ENCODE measurements at places on chromosomes 5 and 9.
A peak's percentile ranks its signal among the peaks of the same experiment; 100 is the strongest.

GRCh38 chr9:76680716-76681425 is 83.4 kb upstream of the PCA3 start:
- DNase-seq, result no peak

GRCh38 chr9:81717061-81717746 is 27.9 kb upstream of the TLE1 start:
- DNase-seq, result no peak

- no peak for DNase-seq
Measured at GRCh38 chr9:107218829-107219485, 64.1 kb upstream of the RAD23B start.

- peak; percentile 72 for DNase-seq
Measured at GRCh38 chr9:36151316-36152210, 15.0 kb downstream of the GLIPR2 start.

DNA sequence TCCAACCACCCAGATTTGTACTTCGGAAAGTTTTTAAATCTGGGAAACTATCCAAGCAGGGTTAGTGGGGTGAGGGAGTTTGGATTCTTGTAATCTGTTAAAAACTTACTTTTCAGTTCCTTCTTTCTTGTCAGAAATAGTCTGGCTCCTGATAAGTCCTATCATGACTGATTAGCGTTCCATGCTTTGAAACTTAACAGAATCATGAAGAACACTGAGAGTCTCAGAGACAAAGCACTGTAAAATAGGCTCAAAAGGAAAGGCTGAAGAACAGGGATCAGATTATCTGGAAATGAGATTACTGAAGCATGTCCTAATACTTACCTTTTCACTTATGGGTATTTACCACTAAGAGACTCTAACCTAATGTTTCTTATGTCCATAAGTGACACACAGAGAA is 242.5 kb downstream of the ARRDC3 start:
- no peak for DNase-seq

DNA sequence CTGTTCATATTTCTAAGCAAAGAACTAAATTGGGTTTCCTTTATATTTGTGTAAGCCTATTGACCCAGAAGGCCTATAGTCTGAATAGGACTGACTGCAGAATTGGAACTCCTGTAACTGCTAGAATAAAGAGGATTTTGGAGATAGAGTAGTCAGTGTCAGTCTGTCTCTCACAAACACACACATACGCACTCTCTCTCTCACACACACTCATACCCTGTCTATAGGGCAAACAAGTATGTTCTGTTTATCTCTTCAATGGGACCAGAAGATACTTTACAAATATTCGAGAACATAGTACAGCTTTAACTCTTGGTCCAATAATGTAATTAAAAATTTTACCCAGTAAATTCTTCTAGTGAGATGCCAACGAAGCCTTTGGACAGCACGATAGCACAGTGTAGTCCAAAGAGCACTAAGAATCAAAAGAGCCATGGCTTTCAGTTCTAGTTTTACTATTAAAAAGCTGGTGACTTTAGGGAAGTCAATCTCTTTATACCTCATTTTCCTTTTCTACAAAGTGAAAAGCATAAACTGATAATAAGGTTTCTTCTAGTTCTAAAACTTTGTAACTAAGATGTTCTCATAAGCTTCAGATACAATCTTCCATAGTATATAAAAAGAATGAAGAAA is 19.3 kb downstream of the ABHD17B start:
- no peak for DNase-seq

DNA sequence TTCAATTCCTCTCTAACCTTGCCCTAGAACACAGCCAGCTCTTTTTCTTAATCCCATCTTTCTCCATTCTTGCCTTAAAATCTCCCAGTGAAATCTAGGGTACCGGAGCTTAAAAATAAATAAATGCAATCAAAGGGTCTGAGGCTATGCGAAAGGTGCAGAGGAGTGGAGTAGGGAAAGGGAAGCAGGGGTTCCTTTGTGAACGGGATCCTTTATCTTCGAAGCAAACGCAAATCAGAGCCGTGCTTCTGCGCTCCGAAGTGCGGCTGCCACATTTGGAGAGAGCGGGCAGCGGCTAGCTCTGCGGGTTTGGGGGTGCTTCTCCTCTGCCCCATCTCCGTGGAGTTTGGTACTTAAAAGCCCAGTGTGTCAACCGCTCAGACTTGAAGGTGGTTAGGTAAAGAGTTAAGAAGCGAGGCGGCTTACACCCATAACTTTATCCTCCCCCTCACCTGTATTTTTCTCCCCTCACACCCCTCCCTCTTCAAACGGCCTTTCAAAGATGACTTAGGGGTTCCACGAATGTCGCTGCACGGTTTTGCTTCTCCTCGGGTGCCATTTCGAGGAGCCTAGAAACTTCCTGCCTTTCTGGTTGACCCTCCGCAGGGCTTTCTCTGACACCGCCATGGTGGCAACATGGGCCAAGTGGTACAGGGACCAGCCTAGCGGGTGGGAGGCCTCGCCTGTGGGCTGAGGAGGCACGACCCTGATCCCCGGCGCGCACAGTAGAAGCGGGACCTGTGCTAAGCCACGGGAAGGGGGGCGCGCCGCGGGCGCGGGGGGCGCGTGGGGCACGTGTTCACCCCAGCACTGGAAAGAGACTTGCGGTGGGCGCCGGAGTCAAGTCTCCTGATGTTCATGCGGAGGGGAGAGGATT is 31.7 kb upstream of the NFIB start:
- no peak for DNase-seq

DNA sequence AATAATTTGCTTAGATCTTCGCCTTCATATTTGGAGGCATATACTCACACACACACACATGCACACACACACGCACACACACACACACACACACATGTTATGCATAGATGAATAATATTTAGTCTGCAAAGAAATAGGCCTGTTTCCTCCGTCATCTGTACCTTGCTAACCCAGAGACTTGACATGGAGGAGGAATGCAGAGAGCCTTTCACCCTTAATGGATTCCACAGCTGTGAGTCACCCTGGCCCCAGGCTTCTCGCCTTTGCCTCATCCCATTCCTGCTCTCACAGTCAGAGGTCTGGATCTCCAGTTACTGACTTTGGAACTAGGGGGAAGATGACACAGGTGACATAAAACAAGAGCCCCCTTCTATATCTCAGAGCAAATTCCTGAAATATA is 29.7 kb downstream of the ZNF462 start:
- DNase-seq, result no peak

DNA sequence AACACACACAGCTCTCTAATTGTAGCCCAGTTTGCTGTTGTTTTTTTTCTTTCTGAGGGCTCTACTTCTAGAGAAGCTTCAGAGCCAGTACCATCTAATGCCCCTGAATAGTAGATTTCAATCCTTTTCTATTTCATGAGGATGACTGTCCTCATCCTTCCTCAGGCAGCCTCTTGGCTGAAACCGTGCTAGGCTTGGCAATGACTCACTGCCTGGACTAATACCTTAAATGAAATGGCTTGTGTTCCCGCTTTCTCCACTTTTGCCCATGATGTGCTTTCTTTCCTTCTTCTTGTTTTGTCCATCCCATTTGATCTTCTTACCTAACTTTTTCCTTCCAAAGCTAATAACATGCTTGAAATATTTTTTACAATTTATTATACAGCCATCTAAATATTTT is 80.1 kb downstream of the ITGA1 start:
- no peak for DNase-seq

DNA sequence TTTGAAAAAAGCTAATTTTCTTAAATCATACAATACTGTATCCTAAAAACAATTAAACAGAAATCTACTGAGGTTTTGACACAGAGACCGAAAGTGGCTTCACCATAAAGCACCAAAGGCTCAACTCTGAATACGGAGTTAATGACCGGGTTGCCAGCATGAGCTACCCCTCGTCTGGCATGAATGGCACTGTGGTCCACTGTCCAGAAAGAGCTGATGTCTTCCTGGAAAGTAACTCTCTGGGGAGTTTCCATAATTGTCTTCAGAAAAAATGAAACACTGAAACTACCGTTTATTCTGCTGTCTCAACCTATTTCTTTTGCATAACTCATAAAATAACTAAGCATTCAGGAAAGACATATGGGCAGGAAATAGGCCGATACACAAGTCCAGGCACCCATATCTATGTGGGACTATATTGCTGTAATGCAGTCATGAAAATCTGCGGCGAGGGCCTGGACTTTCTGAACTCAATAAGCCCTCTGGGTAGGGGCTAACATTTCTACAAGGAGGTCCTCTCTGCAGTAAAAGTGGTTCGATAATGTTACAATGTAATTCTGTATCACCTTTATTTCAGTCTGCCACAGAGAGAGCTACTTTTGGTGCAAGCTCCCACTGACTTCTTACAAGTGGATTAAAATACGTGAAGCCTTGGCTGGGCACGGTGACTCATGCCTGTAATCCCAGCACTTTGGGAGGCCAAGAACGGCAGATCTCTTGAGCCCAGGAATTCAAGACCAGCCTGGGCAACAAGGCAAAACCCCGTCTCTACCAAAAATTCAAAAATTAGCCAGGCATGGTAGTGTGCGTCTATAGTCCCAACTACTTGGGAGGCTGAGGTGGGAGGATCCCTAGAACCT is 52.4 kb downstream of the ANKH start:
- DNase-seq, result no peak

DNA sequence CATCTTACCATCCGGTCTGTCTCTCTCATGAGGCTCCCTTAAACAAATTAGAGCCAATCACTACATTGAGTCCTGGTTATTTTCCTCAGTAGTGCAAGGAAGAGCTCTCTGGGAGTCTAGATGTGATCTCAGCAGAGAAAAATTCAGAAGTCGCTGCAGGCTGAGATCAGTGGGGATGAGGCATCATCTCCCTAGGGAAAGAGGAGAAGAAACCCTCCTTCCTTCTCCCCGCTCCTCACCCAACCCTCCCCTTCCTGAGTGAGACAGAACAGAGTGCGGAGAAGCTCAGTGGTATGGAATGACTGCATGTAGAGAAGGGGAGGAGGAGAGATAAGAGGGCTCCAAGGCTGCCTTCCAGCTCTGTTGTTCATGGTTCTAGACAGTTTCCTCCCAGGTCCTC is 80.5 kb downstream of the PAPPA start:
- no peak for DNase-seq

DNA sequence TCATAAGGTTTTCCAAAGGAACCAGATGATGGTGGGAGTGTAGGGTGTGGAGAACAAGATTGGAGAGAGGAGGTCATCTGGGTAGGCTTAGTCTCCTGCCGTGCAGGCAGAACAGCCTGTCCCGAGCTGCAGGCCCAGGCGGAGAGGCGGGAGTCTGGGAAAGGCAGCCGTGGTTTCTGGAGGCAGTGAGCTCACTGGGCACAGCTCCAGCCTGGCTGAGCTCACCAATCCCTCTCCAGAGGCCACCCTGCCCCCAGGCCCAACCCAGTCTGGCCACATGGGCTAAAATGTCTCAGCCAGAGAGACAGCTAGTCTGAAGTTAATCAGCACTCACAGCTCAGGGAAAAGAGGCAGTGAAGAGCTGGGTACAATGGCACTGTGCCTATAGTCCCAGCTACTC is 12.3 kb downstream of the P4HA2 start:
- no peak for DNase-seq

GRCh38 chr9:128243215-128244018 is 32.4 kb downstream of the GOLGA2 start:
- no peak for DNase-seq
